ENCODE measurements at places on chromosomes 11 and 22.

- DNase-seq: no peak
Measured at GRCh38 chr11:118838905-118839553, 44.7 kb upstream of the CXCR5 start.

GRCh38 chr11:122116591-122116990 is 576 bp upstream of the BLID start:
- no peak for DNase-seq

DNA sequence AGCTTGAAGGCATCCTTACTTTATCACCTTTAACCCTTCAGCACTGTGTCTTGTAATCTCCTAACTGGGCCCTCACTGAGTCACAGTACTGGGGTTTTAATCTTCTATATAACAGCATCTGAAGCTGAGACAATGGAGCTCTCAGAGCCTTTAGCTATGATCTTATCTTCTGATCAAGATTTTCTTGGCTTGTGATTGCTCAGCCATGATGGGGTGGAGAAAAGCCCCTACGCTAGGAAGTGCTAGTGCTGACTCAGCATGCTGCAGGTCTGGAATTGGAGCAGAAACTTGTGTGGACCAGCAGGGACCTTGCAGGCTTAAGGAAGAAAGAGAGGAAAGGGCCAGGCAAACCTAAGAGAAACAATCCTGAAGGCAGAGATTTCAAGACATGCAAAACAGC is 71.7 kb upstream of the EED start:
- DNase-seq: no peak

GRCh38 chr22:48037618-48038017 is 1275.2 kb downstream of the TBC1D22A start:
- no peak for DNase-seq

GRCh38 chr11:69238573-69239351 is 55.2 kb upstream of the MYEOV start:
- DNase-seq: no peak

DNA sequence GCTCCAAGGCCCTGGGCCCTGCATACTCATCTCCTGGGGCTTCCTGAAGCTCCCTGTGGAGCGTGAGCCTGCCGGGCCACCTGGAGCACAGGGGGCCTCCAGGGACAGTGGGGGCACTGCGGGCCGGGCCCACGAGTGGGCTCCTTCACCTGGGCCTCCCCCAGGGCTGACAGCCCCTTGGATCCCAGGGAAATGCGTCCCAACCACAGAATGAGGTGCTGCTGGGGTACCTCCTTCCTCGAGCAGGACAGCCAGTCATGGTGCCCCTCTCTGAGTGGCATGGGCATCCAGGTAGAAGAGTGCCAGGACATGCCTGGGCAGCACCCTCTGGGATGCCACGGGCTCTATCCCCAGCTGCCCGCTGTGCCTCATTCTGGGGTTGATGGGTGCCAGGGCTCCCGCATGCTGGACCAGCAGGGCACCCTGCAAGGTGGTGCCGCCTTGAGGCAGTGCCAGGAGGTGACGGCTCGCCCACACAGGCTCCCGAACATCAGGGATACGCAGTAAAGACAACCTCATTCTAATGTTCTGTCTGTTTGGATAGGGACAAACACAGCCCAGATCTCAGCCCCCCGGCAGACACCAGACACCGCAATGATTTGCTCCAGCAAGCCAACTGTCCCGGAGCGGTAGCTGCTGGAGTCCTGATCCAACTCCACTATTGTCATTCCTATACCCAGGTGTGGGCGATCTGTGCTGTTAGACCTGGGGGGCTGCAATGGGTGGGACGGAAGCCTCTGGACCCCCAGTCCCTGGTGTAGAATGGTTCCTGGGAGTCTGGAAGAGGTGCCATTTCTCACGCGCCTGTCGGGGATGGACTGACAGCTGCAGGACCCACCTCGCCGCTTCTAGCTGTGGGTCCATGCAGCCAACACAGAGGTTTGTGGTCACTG is 25.8 kb downstream of the KRTAP5-5 start:
- DNase-seq: no peak

DNA sequence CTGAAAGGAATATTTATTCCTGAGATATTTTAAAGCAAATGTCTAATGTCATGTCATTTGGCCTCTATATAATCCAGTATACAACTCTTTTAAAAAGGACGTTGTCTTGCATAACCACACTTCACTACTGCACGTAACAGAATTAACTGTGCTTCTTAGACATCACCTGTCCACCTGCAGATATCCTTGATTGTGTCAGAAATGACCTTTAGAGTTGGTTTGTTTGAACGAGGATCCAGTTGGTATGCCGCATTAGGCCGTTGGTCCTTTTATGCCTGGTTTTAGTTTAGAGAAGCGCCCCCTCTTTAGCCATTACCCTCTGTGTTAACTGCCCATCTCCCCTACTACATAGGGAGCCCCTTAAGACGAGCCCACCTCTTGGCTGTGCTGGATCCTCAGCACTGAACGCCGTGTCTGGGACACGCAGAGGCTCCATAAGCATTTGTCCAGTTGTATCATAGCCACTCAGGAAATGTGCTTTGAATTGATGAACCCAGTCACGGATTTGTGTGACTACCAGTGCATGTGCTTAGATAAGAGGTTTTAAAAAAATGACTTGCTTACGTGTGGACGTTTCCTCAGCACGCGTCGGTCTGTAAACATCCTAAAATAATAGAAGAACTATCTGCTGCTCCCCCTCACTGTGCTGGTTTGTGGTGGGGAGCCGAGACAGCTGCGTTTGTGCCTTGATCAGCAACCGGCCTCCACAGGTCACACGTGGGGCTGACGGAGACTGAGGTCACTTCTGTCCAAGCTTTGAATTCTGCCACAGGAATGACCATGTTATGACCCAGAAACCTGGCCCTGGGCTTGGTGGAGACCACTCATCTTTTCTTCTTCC is 4.0 kb downstream of the MICAL2 start:
- no peak for DNase-seq

GRCh38 chr11:132650969-132651720 is 881.2 kb downstream of the OPCML start:
- no peak for DNase-seq

DNA sequence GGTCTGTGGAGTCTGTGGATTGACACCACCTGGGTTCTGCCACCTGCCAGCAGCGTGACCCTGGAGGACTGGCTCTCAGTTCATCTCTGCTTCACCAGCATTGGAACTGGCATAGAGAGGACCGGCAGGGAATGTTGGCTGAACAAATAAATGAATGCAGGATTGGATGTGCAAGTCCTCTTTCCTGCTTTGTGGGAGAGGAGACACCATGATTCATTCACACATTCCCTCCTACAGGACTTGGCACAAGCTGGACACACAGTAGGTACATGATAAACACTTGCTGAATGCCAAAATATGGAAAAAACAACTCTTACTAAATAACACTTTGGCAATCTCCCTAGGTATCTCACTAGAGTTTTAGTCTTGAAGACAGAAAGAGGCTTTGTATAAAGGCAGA is 116.6 kb upstream of the NARS2 start:
- no peak for DNase-seq

DNA sequence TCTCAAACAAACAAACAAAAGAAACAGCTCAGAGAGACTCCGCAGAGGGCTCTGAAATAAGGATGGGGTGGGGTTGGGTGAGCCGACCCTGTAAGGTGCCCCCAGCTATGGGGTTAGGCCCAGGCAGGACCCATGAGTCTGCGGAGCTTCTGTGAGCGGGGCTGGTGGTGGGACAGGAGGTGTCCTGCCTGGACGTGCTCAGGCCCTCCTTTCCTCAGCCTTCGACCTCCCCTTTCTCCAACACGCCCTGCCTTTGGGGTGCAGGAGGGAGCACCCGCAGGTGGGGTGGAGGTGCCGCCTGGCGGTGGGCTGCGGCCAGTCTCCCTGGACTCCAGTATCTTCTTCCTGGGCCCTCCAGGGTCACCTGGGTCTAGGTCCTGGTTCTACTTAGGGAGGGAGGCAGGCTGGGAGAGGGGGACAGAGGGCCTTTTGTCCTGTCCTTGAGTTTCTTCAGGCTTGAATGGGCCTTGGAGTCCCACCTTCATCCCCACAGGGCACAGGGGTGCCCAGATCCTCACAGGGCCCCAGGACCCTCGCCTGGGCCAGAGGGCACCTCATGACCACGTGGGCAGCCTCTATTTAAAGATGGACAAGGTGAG is 12.3 kb downstream of the PRR33 start:
- DNase-seq: no peak

GRCh38 chr11:131240421-131240820 is 130.0 kb upstream of the NTM start:
- no peak for DNase-seq

DNA sequence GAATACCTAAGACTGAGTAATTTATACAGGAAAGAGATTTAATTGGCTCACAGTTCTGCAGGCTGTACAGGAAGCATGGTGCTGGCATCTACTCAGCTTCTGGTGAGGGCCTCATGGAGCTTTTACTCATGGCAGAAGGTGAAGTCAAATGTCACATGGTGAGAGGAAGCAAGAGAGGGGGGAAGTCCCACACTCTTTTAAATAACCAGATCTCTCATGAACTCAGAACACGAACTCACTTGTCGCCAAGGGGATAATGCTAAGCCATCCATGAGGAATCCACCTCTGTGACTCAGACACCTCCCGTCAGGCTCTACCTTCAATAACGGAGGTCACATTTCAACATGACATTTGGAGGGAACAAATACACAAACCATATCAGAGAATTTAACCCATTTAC is 42.2 kb downstream of the BIRC2 start:
- DNase-seq: no peak

DNA sequence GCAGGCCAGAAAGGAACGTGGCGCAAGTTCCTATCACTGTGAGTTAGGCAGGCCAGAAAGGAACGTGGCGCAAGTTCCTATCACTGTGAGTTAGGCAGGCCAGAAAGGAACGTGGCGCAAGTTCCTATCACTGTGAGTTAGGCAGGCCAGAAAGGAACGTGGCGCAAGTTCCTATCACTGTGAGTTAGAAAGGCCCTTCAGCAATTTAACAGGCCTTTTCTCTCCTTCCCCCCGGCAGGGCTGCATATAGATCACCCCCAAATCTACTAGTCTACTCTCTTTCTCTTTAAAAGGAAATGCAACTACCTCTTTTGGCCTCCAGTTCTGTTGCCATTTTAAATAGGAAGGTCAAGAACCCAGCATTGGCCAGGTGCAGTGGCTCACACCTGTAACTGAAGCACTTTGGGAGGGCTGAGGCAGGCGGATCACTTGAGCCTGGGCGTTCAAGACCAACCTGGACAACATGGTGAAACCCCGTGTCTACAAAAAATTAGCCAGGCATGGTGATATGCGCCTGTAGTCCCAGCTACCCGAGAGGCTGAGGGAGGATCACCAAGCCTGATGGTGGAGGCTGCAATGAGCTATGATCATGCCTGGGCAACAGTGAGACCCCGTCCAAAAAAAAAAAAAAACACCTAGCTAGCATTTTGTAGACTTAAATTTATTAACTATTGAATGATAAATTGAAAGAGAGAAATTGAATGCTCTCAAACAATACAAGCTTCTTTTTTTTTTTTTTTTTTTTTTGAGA is 14.9 kb downstream of the FAM118B start:
- no peak for DNase-seq

- no peak for DNase-seq
Measured at GRCh38 chr11:62806611-62807121, 1.4 kb upstream of the NXF1 start.

- DNase-seq: no peak
Measured at GRCh38 chr11:34864424-34864823, 51.8 kb downstream of the APIP start.

- no peak for DNase-seq
Measured at GRCh38 chr22:19811811-19812771, 42.6 kb downstream of the GNB1L start.

DNA sequence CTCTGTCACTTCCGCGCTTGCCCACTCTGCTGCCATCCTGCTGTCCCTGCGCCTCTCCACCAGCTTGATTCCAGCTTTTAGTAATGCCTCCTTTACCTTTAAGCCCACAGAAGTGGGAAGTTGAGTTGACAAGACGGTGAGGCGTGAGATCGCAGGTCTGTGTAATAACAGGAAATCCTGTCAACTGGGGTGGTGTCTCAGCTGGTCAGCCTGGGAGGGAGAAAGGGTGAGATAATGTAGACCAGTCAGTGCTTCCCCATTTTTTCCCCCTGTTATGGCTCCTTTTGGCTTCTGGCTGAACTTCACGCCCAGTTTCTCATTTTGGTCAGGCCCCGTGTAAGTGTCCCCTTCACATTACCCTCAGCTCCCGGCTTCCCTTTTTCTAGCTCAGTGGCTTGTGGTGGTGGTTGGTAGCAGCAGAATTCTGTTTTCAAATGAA is 98.9 kb downstream of the TRAF6 start:
- no peak for DNase-seq

DNA sequence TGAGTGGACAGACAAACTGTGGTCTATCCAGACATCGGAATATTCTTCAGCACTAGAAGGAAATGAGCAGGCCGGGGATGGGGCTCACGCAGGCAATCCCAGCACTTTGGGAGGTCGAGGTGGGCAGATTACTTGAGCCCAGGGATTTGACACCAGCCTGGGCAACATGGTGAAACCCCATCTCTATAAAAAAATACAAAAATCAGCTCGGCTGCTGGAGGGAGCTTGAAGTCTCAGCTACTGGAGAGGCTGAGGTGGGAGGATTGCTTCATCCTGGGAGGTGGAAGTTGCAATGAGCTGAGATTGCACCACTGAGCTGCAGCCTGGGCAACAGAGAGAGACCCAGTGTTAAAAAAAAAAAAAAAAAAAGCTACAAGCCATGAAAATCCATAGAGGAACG is 8.0 kb upstream of the CTSD start:
- DNase-seq: no peak

GRCh38 chr22:29635734-29636357 is 32.4 kb downstream of the NF2 start:
- DNase-seq: no peak

GRCh38 chr11:44248109-44248508 is 61.8 kb downstream of the ALX4 start:
- DNase-seq: no peak

DNA sequence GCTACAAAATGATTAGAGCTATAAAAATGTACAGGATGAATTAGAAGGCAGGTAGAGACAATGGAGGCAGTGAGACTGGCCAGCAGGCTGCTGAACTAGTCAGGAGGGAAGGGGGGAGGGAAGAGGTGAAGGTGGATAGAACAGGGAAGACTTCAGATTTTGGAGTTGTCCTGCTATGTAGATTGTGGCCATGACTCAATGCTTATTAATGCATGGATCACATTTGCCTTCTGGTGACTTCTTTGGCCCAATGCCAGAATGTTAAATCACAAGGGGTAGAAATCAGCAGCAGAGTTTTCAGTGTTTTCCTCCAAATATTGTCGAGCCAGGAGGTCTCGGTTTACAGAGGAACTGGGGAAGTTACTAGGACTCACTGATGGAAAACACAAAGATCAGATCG is 346.6 kb downstream of the AASDHPPT start:
- DNase-seq: no peak

Measured in T-helper 1 cell (primary cell).